ENCODE measurements at places on chromosomes 7 and 10.

GRCh38 chr10:102729029-102730026 is 14.4 kb upstream of the WBP1L start:
- peak; percentile 39 for DNase-seq

DNA sequence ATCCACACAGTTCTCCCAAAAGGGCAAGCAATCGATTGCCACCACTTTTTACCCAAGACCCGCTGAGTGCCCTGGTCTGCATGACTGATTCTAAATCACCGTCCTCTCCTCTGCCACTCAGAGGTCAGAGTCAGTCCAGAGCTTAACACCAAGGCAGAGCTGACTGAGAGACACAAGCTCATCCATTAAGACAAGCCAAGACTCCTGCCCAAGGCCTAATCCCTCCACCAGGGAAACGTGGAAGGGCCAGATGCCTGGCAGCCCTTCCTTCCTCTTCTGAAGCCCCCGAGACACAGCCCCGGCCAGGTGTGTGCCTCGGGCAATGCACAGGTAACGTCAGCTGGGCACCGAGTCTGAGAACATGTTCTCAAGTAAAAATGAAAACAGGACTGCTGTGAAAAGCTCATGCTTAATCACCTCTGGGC is 51.7 kb downstream of the DIP2C start:
- DNase-seq: no peak

- no peak for DNase-seq
Observed at GRCh38 chr10:122510736-122511135, 49.4 kb downstream of the HTRA1 start.

DNA sequence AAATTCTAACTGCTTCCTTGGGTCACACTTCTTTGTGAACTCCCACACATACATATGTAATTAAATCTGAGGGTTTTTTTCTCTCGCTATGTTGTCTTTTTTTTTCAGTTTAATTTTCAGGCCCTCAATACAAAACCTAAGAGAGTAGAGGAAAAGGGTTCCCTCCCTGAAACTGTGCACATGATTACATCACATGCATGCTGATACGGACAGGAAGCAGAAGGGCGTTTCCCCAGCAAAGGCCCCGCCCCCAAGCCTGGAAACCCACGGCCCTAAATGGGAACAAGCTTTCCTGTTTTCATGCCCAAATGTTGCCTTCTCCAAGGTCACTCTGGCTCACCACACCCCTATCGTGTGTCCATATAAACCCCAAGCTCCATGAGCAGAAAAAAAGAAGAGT is 115.4 kb downstream of the TEX36 start:
- no peak for DNase-seq

- DNase-seq: no peak
Observed at GRCh38 chr7:22730921-22731654, 4.1 kb downstream of the IL6 start.

DNA sequence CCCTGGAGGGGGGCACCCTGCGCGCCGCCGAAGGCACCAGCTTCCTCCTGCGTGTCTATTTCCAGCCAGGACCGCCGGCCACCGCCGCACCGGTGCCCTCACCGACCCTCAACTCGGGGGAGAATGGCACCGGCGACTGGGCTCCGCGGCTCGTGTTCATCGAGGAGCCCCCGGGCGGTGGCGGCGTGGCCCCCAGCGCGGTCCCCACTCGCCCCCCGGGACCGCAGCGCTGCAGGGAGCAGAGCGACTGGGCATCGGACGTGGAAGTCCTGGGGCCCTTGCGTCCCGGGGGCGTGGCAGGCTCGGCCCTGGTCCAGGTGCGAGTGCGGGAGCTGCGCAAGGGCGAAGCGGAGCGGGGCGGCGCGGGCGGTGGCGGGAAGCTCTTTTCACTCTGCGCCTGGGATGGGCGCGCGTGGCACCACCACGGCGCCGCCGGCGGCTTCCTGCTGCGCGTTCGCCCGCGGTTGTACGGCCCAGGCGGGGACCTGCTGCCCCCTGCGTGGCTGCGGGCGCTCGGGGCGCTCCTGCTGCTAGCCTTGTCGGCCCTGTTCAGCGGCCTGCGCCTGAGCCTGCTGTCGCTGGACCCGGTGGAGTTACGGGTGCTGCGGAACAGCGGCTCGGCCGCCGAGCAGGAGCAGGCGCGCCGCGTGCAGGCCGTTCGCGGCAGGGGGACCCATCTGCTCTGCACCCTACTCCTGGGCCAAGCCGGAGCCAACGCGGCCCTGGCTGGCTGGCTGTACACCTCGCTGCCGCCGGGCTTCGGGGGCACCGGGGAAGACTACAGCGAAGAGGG is 594 bp downstream of the CNNM1 start:
- DNase-seq: no peak

DNA sequence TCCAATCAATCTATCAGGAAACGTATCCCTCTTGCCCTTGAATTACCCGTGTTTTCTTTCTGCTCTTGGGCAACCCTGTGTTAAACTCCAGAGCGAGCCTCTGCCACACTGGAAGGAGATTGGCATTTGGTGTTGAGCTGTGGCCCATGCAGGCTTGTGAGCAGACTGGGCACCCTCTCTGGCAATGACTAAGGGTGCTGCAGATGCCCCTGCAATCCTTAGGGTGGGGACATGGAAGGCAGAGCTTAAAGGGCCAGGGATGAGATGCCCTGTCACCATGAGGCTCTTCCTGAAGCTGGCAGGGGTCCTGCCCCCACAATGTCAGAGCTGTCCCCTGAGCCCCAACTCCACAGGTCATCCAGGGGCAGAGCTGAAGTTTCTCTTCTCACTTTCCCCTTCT is 19.5 kb upstream of the FAM180A start:
- no peak for DNase-seq

GRCh38 chr7:69515495-69516212 is 82.6 kb upstream of the AUTS2 start:
- no peak for DNase-seq

GRCh38 chr10:101704331-101704730 is 9.4 kb upstream of the FBXW4 start:
- no peak for DNase-seq

DNA sequence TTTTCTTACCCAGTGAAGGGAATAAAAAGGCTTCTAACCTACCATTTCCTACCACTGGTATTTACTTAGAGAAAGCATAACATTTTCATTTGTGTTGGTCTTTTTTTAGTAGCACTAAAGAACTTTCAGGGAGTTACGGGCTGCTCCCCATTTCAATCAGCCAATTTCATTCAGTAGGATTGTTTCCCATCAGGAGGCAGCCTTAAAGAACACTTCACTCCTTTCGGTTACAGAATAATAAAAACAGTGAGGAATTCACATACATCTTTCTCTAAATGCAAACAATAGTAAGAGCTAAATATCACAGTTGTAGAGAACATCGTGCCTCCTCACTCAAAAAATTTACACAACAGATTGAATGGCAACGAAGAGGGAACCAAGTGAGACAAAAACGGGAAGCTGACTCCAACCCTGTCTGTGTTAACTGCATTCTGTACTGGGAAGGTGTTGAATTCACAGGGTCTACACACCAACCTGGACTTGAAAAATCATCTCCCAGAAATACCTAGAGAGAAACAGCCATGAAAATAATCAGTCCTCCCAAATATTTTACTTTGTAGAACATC is 55.5 kb upstream of the ABLIM1 start:
- DNase-seq: no peak

- DNase-seq: no peak
Observed at GRCh38 chr10:11861341-11861740, 38.2 kb downstream of the PROSER2 start.

- no peak for DNase-seq
Observed at GRCh38 chr7:156999958-157000726, 10.3 kb downstream of the MNX1 start.

DNA sequence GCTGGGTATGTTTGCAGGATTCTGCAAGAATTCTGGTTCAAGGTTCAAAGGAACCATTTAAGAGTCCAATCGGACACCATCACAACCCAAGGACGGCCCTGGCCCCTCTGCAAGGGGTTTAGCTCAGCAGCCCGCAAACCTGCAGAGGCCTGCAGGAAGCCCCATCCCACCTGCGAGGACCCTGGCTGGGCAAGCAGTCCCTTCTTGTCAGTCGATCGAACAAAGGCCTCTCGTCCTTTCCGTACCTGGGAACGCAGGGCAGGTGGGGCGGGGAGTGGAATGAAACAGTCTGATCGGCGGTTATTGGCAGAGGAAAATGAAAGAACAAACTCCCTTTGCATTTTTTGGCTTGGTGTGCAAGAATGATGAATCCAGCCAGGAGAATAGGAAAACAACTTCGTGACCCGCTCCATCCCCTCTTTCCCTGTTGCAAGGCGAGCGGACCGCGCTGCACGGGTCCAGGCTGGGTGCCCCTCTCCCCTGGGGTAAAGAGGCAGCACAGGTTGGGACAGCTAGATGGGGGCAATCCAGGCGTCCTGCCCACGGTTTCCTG is 73.7 kb downstream of the INSIG1 start:
- no peak for DNase-seq

DNA sequence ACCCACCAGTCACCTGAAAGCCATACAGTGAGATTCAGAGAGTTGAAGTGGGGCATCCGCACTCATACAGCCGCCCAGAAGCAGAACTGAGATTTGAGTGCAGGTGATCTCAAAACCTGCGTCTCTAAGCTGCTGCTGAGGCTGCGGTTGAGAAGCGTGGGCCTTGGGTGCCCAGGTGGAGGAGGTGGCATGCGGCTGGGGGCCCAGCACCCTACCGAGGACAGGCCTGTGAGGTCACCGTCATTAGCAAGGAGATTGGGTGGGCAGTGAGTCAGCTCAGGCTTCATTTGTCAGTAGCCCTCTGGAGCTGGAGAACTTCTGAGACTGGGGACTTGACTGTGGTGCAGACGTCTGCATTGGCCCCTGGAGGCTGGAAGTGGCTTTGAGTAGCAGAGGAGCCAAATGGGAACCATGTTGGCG is 29.8 kb downstream of the ZMIZ1 start:
- no peak for DNase-seq

DNA sequence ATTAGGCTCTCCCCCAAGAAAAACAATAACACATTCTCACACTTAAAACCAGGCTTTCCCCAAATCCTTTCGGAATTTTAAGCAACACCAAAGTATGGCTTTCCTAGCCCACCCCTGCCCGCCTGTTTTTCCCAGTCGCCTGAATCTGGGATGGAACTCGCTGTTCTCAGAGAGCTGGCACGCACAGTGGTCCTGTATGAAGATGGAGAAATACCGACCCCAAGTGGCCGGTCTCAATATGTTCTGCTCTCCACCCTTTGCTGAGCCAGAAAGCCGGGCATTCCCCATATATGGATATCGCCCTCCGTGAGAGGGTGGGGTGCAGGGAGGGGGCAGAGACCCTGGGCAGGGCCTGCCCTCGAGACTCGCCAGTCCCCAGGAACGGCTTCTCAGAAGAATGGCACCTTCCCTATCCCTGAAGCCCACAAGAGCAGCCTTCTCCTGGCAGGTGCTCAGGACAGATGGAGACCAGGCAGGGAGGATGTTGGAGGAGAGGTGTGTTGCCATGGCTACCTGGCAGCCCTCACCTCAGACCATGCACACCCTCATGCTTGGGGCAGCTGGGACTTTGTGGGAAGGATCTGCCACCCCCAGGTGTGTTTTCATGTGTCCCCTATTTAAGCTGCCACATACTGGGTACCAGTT is 3.4 kb downstream of the TACR2 start:
- DNase-seq: no peak

GRCh38 chr10:28812384-28813372 is 135.4 kb downstream of the BAMBI start:
- DNase-seq: no peak

GRCh38 chr10:75051308-75051707 is 60.1 kb upstream of the SAMD8 start:
- DNase-seq: no peak

GRCh38 chr7:48305661-48306060 is 134.4 kb downstream of the ABCA13 start:
- no peak for DNase-seq

- DNase-seq: no peak
Observed at GRCh38 chr7:36986948-36987724, 262.8 kb upstream of the AOAH start.

Data from activated CD8-positive, alpha-beta memory T cell treated with anti-CD3 and anti-CD28 coated beads for 1 hour (primary cell).